ENCODE measurements at places on chromosomes 16 and 17.

DNA sequence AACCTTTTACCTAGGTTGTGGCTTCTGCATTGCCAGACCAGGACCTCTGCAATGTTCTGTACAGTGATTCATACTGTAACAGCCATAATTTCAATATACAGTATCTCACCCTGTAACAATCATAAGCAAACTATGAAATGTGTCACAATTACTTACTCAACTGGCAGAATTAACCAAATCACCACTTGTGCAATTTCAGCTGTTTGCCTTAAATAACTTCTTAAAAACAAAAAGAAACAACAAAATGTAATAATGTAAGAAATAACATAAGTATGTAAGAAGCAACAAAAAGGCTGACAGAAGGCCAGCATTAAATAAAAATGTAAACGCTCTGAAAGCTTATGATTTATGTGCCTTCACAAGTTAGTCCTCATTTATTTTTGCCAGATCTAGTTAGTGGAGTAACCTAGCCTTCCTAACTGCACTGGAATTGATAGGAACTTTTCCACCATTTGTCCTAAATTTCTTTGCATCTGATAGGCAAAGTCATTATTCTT, 96.9 kb downstream of the SKAP1 start:
- DNase-seq: no peak

DNA sequence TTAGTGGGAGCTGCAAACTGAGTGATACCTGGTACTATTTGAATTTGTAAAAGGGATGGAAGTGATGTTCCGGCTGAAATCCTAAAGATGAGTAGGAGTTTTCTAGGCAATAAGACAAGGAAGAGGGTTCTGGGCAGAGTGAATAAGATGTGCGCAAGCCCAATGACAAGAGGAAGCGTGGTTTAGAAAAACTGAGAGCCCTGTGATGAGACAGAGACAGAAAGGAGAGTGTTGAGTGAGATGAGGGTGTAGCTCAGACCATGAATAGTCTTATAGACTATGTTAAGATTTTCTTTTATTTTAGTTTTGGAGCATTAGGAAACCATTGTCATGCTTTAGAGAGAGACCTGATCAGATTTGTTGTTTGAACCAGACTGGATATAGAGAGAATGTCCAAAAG, 50.2 kb downstream of the COX10 start:
- DNase-seq: no peak

DNA sequence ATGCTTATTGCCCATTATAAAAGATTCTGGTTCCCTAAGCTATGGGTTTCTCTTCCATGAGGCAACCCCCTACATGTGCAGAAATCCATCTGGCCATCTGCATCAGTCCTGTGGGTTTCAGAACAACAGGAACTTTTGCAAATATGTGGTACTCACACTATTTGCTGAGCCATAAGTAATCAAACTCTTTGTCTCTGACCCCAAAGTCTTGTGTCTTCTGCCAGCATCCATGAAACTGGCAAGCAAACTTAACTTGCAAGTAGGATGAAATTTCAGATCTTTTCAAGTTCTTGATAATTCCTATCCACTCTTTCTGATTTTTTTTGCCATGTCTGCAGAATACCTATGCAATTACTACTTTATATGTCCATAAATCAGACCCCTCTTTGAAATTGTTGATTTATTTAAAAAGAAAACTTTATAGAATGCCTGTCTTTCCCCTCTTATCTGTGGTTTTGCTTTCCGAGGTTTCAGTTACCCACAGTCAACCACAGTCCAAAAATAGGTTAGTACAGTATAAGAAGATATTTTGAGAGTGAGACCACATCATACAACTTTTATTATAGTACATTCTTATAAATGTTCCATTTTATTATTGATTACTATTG, 158.4 kb upstream of the IRX3 start:
- DNase-seq: no peak

DNA sequence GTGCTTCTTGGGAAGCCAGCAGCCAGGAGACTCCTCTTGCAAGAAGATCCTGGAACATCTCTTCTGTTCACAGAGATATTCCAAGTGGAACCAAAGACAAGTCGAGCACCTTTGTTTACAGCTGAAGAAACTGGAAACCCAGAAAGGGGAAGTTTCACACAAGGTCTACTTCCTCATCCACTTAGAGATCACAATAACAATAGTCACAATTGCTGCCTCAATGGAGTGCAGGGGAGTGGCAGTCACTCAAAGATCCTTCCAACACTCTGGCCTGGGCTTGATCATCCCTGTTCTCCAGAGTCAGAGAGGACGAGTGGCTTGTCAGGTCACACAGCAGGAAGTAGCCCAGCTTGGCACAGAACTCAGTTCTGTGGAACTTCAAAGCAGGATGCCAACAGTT, 46.9 kb upstream of the SIAH1 start:
- no peak for DNase-seq

GRCh38 chr17:79047923-79048825, 24.2 kb downstream of the C1QTNF1 start:
- DNase-seq: no peak

DNA sequence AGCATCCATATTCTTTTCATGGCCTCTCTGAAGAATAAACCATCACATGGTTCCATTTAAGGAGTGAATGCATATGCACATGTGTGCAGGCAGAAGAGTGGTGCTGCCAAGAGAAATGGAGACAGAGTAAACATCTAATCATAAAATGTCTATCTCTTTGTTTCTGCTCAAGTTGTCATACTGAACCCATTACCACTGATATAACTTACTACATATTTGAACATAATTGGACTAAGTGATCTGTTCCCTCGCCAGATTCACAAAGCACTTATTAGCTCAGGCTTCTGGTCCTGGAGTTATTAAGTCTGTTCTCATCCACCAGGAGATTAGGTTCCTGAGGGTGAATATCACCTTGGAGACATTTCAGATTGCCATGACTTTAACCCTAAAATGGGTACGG, 72.3 kb upstream of the XYLT1 start:
- no peak for DNase-seq

DNA sequence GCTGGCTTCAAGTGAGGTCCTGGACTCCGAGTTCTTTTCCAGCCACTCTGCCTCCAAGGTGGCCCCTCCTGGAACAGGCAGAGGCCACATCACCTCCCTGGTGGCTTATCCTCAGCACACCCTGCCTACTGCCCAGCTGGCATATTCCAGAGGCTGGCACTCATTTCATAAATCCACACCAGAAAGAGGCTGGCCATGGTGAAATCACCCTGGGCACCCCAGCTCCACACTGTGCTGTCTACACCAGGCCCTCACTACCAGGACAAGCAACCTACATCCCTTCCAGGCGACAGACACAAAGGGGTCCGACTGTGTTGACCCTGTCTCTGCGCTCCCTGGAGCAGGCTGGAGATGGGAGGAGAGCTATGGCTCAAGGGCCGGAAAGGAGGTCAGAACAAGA, 100.2 kb downstream of the C16orf78 start:
- no peak for DNase-seq

DNA sequence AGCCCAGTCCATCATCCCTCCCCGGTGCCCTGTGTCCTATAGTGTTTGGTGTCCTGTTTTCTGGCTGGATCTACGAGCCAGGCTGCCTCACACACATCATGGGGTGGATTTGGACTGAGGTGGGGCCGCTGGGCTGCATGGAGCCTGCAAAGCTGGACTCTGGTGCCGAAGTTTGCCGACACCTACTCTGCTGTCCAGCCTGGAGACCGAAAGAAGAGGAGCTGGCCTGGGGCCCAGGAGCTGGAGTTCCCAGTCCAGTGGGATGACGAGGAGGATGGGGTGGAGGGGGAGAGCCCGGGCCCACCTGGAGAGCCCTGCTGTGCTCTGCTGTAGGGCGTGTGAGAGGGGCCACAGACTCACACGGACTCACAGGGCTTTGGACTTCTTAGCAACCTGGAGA, 40.3 kb upstream of the ENPP7 start:
- no peak for DNase-seq

- no peak for DNase-seq
These were observed 6.9 kb downstream of the HERPUD1 start for GRCh38 chr16:56938664-56939513.

- DNase-seq: no peak
These were observed 5.1 kb downstream of the LDAF1 start for GRCh38 chr16:21163576-21163975.

GRCh38 chr16:6284731-6285130, 1047.9 kb upstream of the RBFOX1 start:
- no peak for DNase-seq

GRCh38 chr17:62649570-62649969, 22.1 kb downstream of the MRC2 start:
- DNase-seq: no peak

DNA sequence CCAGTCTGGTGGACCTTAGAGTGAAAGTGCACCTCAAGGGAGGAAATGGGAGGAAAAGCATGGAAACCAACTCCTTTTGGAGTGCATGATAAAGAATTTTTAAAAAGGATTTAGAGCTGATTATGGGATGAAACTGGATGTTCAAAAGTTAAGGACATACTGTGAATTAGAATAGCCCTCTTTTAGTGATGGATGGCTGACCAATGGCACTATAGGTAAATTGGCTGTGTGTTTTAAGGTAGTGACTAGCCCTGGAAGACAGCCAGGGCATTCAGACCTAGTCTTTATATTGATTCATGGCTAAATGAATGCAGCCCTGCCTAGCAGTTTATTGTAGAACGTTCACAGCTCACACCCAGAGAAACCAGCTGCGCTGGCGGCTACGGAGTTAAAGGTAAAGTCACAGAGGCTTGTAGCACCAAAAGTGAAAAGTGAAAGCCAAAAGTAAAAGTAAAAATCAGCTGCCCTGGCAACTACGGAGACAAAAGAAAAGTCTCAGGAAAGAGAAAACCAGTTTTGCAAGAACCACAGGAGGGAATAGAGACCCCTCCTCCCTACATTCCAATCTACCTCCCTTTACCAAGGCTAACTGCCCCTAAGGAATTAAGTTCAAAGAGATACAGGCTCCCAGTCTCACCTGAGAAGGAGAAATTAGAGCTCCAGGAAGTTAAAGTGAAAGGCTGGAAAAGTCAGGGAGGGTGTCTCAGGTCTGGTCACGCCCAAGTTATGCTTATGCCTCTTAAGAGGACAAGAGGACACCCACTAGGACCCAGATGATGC, 21.8 kb downstream of the ACSM1 start:
- DNase-seq: peak; percentile 52

- DNase-seq: no peak
These were observed 21.1 kb upstream of the KCNG4 start for GRCh38 chr16:84260766-84261554.

DNA sequence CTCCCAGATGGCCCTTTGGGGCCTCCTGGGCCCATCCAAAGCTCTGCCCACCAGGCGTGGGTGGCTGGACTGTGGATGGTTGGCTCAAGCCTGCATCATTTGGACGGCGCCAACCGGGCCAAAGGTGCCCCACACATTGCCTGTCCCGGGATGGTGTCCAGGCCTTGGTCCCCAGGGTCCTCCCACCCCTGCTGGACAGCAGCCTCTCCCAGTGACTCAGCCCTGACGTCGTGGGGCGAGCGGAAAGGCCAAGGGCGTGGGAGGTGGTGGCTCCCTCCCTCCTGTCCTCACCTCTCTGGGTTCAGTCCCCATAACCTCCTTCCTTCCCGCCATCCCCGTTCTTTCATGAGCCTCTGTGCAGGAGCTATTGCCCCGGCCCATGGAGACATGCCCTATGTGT, 42.1 kb upstream of the DLX4 start:
- no peak for DNase-seq

GRCh38 chr17:1732241-1732832, 7.8 kb downstream of the WDR81 start:
- DNase-seq: no peak

- DNase-seq: peak; percentile 54
These were observed at the start of the genes ARSG and SLC16A6 for GRCh38 chr17:68290955-68291835. Gene ARSG, plus strand, starts transcription at chr17:68291495. Its CDS starts 15,999 bp downstream, at chr17:68307494. Gene SLC16A6, minus strand, starts transcription at chr17:68291127. Its CDS starts 12,807 bp downstream, at chr17:68278320.

- no peak for DNase-seq
These were observed 12.4 kb downstream of the COIL start for GRCh38 chr17:56948491-56948890.

DNA sequence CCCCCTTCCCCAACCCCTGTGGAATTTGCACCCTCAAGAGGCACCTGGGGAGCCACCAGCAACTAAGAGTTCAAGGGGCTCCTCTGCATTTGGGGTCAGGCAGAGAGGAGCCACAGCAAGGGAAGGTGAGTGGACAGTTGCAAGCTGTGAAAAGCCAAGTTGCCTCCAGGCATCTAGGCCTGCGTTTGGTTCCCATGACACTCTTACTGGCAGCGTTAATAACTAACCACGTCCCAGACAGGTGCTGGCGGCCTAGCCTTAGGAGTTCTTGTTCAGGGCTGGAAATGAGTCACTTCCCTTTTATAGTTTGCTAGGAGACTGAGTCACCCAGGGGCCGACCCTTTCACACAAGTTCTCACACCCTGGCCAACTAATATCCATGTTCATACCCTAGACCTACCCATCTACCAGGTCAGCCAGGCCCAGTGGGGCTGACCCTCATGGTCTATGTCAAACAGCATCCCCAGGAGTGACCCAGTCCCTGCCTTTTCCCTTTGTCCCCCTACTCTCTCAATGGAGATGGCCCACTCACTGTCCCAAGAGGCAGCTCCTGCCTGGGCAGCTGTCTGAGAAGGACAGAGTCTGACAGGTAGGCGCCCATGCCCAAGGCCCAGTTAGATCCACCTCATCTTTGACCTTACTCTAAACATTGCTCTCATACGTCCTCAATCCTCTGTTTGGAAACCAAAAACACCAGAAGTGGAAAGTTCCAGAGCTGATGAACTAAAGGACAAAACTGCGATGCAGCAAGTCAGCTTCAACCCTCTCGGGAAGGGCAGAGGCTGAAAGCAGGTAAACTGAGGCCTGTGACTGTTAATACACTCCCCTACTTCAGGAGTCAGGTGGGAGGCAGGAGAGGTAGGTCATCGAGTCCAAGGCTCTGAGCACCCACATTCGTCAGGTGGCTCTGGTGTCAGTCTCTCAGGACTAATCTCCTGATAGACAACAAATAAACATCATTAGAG, 300.6 kb downstream of the SOX9 start:
- peak; percentile 90 for DNase-seq

- DNase-seq: no peak
These were observed 209.3 kb downstream of the CHD9NB start for GRCh38 chr16:52843381-52843780.

DNA sequence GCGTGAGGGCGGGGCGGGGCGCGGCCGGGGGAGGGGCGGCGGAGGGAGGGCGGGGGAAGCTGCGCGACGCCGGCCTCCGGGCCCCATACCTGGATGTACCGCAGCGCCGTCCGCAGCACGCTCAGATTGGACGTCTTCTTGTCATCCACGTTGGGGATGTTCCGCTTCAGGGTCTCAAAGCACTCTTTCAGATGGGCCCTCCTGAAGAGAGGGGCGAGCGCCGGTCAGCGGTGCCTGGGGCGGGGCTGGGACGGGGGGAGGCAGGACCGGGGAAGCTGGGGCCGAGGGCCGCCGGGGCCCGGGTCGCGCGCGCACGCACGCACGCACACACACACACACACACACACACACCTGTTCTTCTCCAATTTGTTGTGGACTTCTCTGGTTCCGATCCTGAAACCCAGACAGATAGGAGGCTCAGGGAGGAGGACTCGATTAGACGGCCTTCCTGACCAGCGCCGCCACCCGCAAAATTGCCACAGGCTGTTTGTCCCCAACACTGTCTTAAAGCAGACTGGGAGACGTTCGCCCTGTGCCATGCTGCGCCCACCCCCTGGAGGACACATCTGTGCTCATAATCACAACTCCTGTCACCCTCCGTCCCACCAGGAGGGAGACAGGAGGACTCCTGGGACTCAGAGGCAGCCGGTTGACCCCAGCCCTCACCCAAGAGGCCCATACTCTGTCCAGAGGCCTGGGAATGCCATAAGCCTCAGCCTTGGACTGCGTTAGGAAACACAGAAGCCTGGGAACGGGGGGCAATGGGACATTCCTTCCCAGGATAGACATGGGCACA, 6.7 kb downstream of the MNT start:
- no peak for DNase-seq

All from large intestine (tissue), 12 donors.